Stimulated activated naive CD8-positive, alpha-beta T cell treated with anti-CD3 and anti-CD28 coated beads, Interleukin-15, amount 100 ng/mL, for 72 hours (primary cell): ENCODE measurements at places on chromosomes 3 and 15.

DNA sequence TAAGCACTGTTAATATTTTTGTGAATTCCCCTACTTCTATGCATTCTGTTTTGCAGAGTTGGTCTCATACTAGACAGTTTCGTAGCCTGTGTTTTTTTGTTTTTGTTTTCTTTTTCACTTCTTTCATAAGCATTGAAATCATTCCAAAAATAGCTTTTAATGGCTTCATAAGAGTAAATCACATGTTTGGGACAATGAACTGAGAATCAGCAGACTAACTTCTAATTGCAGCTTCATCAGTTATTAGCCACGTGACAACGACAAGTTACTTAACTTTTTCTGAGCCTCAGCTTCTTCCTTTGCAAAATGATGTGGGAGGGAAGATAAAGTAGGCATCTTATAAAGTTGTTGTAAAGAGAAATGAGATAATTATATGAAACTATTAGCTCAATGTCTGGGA, 124.8 kb downstream of the LIPC start:
- no peak for DNase-seq

- DNase-seq = no peak
These were observed 229.5 kb upstream of the ROPN1 start for GRCh38 chr3:124221422-124221821.

DNA sequence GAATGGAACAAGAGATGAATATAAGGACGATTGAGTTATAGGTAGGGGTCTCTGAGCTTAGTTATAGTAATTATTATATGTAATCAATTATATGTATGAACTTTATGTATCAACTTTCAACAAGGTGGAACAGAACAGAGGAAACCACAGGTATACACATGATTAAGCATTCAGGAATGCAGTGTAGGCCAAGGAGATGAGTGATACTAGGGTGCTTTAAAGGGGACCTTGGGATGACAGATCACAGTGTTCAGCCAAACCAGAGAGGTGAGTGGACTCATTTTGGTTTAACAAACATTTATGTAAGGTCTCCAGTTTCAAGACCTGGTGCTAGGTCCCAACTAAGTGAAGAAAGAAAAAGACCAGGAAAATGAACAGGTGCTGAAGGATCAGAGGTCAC, 895.5 kb downstream of the ROBO2 start:
- DNase-seq = no peak

DNA sequence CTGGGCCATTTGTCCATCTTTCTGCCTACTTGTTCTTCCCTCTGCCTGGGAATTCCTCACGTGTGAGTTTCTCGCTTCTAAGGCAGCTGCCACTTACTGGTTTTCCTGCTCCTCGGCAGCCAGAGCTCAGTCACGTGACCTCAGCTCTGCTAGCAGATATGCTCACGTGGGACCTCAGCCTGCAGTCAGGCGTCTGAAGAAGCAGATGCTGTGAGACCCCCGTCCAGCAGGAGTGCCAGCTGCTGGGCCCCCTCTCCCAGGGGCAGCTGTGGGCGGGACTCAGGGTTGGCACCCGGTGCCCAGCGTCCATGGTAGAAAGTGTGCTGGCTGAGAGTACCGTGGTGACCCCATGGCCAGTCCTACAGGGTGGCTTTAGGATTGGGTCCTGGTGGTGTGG, 161.3 kb upstream of the TLE3 start:
- DNase-seq = no peak

- DNase-seq = peak; percentile 53
These were observed 2.0 kb downstream of the FOXP1 start for GRCh38 chr3:71581457-71582035.

- no peak for DNase-seq
These were observed 145.3 kb downstream of the TJP1 start for GRCh38 chr15:29676961-29677402.
